MCF 10A (cell line): ENCODE measurements at places on chromosomes 13 and 19. TPM values are rescaled to one million over a fixed set of nuclear protein-coding genes. Genes with fewer than 3 reads are reported as not detected.

- H3K4me3 ChIP-seq: no peak overlapping the region
- peak; percentile 75 for DNase-seq
- no peaks in the 10 kb centered on the region for H3K27me3 ChIP-seq
- no peak overlapping the region for H3K27ac ChIP-seq
Observed at GRCh38 chr13:27379694-27380641, 44.5 kb upstream of the GTF3A start.

GRCh38 chr13:50306156-50306555, 290.9 kb downstream of the KCNRG start:
- H3K36me3 ChIP-seq: no peaks in the 10 kb centered on the region
- no peak for DNase-seq
- no peaks in the 10 kb centered on the region for H3K4me1 ChIP-seq
- H3K27ac ChIP-seq: no peak overlapping the region
- H3K4me3 ChIP-seq: no peak overlapping the region

- no peaks in the 10 kb centered on the region for H3K27me3 ChIP-seq
- DNase-seq: peak; percentile 56
- H3K4me3 ChIP-seq: no peak overlapping the region
- H3K36me3 ChIP-seq: no peaks in the 10 kb centered on the region
Observed at GRCh38 chr19:10861103-10861651, 10.2 kb upstream of the CARM1 start.

DNA sequence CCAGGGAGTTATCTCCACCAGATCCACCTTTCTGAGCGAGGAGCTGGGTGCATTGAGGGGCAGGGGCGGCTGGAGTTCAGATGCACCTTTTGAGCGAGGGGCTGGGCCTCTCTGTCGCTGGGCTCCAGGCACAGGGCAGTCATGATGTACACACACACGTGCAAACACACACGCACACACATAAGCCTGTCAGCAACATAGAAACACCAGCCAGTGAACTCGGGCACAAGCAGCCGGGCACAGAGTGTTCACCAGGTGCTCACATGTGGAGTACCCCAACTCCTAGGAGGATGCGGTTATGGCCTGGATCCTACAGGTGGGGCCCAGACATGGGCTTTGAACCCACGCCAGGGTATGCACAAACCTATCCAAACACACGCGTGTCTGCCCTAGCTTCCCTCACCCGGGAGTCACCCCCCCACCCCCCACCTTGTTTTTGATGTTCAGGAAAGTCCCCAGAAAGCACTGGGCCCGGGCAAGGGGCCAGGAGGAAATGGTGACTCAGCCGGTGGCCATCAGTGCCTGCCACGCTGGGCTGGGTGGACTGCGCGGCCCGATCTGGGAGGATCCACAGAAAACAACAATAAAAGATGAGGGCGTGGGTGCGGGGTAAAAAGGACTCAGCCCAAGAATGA, 13.3 kb downstream of the ARRDC2 start:
- H3K4me3 ChIP-seq: peak overlapping the region; percentile 58
- no peaks in the 10 kb centered on the region for H3K27me3 ChIP-seq
- peaks cover 43% of the 10 kb centered on the region for H3K4me1 ChIP-seq
- peak overlapping the region; percentile 96 for H3K27ac ChIP-seq
- H3K36me3 ChIP-seq: peaks cover 8% of the 10 kb centered on the region

DNA sequence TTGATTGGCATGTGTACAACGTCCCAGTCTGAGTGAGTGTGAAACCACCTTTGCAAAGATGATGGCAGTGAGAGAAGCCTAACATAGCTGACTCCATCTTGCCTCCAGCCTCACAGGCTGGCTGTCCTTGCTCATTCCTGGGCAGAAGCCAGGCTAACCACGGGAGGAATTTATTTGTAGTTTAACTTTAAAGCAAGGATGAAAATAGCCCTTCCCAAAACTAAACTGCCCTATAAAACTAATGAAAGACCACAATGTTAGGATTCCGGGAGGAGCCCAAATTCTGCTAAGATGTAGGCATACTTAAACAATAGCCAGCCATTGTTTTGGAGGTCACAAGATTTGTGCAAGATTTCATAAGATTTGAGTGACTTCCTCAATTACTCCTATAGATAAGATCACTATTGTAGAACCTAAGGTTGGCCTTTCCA, 96.6 kb upstream of the LSM14A start:
- H3K27ac ChIP-seq: no peak overlapping the region
- H3K4me3 ChIP-seq: no peak overlapping the region
- no peaks in the 10 kb centered on the region for H3K4me1 ChIP-seq
- peaks cover 6% of the 10 kb centered on the region for H3K36me3 ChIP-seq

DNA sequence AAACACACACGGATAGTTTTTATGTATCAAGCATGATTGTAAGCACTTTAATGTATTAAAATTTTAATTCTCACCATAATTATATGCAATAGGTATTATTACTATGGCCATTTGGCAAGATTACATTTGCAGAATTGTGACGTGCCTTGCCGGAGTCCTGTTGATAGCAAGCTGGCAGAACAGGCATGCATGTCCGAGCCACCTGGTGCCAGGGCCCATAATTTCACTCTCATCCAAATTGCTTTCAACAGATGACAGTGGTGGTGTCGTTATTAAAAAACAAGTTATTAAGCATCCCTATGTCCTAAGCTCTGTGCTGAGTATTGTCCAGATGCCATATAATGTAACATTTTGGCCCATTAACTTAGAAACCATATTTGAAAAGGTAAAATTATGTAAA, 374.3 kb downstream of the FOXO1 start:
- H3K4me1 ChIP-seq: no peaks in the 10 kb centered on the region
- H3K27me3 ChIP-seq: no peaks in the 10 kb centered on the region

DNA sequence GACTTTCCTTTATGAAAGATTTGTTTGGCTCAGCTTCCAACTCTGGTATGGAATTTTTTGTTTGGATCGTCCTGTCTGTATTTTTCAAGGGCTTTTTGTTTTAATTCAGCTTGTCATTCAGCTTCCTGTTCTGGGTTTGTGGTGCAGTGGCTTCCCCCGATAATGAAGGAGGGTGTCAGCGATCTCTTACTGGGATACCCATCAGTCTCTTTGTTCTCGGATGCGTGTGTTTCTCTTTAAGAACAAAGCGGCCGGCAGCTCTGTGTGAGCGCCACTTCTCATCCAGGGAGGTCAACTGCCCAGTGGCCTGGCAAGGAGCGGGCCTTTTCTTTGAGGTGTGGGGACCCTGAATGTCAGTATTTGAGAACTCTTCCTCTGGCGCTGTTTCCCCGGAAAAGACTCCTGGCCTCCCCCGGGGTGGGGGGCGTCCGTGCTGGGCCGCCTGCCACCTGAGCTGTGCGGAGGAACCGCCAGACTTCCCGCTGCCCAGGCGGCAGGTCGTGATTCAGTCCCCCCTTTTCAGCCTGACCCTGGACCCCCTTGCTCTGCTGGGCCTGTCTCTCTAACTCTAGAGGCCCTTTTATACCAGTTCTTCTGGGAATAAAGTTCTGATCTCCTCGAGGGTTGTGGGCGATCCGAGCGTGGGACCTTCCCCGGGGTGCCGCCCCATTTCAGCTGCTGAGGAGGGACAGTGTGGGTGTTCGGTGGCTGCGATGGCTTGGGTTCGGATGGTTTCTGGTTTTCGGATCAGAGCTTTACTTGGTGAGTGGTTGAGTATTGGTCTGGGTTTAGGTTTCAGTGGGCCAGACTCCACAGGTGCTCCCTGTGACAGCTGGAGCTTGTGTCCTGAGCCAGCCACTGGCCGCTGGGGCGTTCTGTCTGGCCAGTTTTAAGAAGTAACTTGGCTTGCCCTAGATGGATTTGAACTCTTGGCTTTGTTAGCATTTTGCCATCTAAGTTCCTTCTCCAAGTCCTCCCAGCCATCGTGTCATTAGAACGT, 3.4 kb downstream of the SF3A2 start:
- H3K27me3 ChIP-seq: no peaks in the 10 kb centered on the region
- peak overlapping the region; percentile 67 for H3K27ac ChIP-seq
- DNase-seq: no peak
- peaks cover 48% of the 10 kb centered on the region for H3K36me3 ChIP-seq

DNA sequence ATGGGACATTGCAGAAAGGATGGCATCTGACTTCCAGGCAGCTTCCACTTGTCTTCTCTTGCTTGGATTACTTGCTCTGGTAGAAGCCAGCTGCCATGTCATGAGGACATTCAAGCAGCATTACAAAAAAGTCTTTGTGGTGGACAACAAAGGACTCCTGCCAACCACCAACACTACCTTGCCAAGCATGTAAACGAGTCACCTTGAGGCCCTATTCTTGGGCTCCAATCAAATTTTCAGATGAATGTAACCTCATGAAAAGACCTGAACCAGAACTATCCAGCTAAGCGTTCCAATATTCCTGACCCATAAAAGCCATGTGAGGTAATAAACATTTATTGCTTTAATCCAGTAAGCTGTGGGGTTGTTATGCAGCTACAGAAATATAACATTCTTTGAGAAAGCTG, 12.5 kb downstream of the PROSER1 start:
- H3K36me3 ChIP-seq: peaks cover 60% of the 10 kb centered on the region
- H3K4me1 ChIP-seq: no peaks in the 10 kb centered on the region
- no peaks in the 10 kb centered on the region for H3K27me3 ChIP-seq
- H3K4me3 ChIP-seq: no peak overlapping the region

DNA sequence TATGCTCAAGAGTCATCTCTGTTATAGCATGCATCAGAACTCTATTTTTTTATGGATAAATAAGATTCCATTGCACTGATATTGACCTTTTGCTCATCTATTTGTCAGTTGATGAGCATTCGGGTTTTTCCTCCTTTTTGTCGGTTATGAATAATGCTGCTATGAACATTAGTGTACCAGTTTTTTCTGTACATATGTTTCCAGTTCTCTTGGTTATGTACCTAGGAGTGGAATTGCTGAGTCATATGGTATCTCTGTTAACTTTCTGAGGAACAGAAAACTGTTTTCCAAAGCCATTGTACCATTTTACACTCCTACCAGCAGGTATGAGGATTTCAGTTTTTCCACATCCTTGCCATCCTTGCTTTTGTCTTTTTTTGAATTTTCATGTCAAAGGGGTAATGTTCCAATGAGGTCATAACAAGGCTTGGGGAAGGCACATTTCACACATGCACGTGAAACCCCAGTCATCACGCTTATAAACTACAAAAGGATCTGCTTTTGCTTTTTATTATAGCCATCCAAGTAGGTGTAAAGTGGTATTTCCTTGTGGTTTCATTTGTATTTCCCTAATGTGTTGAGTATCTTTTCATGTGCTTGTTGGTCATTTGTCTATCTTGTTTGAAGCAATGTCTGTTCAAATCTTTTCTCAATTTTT, 14.6 kb downstream of the KBTBD7 start:
- no peaks in the 10 kb centered on the region for H3K27me3 ChIP-seq
- no peak overlapping the region for H3K27ac ChIP-seq
- DNase-seq: peak; percentile 4
- H3K4me3 ChIP-seq: no peak overlapping the region
- peaks cover 8% of the 10 kb centered on the region for H3K36me3 ChIP-seq
- peaks cover 10% of the 10 kb centered on the region for H3K4me1 ChIP-seq

DNA sequence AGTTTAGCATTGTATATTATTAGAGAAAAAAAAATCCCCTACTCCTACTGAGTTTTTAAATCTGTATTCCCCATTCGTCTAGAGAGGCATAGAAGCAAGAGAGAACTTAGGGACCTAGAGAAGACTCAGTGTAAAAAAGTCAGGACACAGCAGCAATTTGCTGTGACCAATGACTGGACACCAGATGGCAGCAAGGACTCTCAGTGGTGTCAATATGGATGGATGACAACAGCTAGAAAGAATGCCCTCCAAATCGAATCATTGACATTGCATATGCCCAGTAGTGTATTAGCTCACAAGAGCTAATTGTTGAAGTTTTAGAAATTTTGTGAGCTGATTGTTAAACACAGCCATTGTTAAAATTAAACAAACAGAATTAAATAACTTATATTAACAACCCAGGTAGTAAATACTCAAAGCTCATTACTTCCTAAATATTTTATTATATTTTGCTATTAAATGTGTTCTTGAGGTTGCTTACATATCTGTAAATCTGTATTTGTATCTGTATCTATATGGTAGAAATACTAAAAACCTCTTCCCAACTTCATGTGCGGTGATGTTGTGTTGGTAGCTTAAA, 43.9 kb downstream of the SIAH3 start:
- H3K27me3 ChIP-seq: no peaks in the 10 kb centered on the region
- peak; percentile 67 for DNase-seq
- no peak overlapping the region for H3K4me3 ChIP-seq
- H3K36me3 ChIP-seq: no peaks in the 10 kb centered on the region
- no peak overlapping the region for H3K27ac ChIP-seq

DNA sequence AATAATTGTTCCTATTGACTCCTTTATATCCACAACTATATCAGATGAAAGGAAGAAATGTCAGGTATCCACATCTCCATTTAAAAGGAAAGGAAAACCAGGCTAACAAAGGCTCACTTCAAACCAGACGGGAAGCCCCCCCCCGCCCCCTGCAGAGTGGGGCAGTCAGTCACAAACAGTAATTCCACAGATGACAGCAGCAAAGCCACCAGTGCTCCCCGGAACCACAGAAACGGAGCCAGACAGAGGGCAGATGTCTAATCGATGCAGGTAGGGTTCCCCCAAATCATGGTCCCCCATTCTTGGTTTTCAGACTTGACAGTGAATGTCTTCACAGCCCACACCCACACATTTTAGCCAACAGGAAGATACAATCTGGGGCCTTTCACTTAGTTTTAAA, 100.8 kb downstream of the STK24 start:
- peaks cover 20% of the 10 kb centered on the region for H3K4me1 ChIP-seq
- H3K4me3 ChIP-seq: peak overlapping the region; percentile 33
- H3K36me3 ChIP-seq: peaks cover 50% of the 10 kb centered on the region
- no peak overlapping the region for H3K27ac ChIP-seq
- no peak for DNase-seq

FUT1 gene
- 10.5 and 14.7 TPM in 2 replicates for total RNA-seq

WDR88 gene
- total RNA-seq: not detected in 2 replicates

ZNF625 gene
- 0.37 TPM in 1 of 2 replicates, not detected in the other for total RNA-seq

MTUS2 gene
- total RNA-seq: not detected in 2 replicates

KIRREL2 gene
- total RNA-seq: not detected in 2 replicates

PLEKHJ1 gene
- 44.3 and 54.1 TPM in 2 replicates for total RNA-seq

OR7D2 gene
- total RNA-seq: not detected in 2 replicates
